A549 (cell line): ENCODE measurements at places on chromosomes 4 and X. TPM values are rescaled to one million over a fixed set of nuclear protein-coding genes. Genes with fewer than 3 reads are reported as not detected.

DNA sequence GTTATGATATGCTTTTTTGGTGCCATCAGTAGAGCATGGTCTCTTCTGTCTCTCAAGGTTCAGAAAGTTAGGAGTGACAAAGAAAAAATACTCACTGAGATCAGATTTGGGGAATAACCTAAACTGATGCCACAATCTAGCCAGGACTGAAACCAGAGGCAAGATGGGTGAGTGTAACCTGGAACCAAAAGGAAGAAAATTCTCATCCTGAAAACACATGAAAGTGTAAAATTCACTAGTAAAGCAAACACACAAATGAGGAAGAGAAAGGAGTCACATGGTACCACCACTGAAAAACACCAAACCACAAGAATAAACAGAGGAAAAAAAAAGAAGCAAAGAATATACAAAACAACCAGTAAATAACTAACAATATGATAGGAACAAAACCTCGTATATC is 96.4 kb downstream of the ANXA10 start:
- no peak for DNase-seq

DNA sequence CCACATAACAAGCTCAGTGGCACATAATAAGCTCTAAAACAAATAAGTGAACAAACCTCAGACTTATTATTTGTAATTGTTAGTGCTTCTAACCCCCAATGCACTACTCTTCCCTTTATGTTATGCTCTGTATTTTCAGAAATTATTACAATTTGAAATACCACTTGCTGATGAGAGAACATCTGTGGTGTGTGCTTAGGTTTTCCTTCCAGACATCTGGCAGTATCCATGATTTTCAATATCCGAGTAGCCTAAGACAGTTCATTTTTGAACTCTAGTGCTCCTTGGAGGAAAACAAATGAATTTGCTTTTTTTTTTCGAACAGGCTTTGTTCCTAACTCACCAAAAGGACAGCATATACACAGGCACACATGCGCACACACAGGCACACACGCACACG is 278.7 kb upstream of the CLNK start:
- no peak for DNase-seq

DNA sequence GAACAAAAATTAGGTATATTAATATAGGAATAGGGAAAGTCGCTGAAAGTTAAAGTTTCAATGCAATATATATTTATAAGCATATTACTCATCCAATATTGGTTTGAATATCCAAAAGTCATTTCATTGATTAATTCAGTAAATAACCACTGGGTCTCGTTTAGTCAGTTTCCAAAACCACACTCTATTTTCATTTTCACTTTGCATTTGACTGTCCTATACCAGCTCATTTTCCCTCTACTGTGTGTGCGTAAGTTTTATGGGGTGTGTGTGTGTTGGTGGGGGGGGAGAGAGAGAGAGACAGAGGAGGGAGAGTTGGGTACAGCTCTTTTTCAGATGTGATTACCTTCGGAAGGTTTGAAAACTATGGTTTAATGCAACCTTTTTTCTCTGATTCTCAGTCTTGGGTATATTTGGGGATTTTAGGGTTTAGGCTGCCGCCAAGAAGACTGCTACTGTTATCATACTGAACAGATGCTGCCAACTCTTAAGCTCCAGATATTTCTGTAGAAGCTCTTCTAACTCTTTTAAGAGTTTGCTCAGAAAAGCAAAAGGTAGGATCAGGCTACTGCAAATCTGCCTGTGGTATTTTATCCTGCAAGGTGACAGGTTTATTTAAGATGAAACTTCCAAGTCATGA is 1427.4 kb downstream of the PCDH7 start:
- DNase-seq = no peak

DNA sequence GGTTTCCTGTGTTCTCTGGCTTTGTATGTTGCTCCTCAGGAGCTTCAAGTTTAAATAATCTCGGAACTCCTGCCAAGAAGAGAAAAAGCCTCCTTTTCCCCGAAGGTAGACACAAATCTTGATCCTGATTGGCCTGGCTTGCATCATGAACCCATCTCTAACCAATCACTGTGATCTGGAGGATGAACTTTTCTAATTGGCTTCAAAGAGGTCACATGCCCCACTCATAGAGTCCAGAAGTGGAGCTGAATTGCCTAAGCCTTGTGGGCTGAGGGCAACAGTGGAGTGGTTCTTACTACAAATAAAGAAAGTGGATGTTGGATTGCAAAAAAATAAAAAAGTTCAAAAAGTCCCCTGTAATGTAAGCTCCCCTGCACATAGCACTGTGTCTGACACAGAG is 245.9 kb downstream of the MID1IP1 start:
- DNase-seq = no peak

DNA sequence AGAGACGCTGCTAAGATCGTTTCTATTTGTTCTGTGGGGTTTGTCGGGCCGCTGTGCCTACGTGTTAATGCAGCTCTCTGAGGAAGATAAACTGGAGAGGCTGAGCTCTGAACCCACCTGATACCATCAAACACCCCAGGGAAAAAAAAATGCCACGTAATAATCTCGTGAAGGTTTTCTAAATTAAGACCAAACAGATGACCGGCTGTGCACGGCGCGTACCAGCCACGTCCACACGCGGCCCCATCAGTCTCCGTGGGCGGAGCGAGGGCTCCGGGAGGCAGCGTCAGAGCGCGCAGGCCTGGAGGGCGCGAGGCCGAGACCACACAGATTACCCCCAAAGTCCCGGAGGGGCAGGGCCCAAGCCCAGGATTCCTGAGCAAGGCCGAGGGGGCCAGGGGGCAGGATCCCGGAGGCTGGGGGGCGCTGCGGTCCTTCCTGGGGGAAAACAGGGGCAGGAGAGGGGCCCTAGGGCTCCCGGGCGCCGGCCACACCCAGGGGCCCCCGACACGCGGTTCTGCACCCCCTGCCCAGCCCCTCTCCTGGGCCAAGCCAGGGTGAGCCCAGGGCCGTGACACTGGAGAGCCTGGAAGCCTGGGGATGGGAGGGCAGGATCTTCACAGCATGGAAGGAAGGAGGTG is 91.9 kb downstream of the FAM53A start:
- no peak for DNase-seq

- DNase-seq = no peak
Measured at GRCh38 chrX:39729981-39730661, 367.6 kb downstream of the BCOR start.

- no peak for DNase-seq
Measured at GRCh38 chr4:123438031-123438430, 41.4 kb downstream of the SPRY1 start.

DNA sequence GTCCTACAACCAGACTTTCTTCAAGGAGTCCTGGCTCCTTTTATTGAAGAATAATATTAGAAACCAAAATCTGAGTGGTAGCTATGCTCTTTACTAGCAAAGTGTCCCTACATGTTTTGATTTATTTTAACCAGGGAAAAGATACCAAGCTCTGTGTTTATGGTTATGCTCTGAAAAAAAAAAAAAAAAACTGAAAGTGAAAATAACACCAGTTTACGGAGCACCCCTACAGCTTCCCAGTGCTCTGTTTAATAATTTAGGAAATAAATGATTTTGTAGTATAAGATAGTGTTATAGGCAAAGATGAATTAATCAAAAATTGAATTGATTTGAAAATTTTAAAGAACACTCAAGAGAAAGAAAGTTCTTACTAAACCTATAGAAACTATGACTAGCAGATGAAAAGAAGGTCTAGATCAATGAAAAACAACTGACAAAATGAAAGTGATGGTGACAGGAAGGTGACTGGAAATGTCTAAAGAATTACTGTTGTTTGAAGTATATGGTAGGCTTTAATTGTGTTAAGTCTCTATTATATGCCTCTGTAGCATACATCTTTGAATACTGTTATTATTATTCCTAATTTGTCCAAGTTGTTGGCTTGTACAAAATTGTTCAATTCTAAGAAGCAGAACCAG is 1698.4 kb upstream of the PCDH10 start:
- no peak for DNase-seq

GRCh38 chrX:136725441-136726104 is 55.2 kb downstream of the ARHGEF6 start:
- DNase-seq = no peak

DNA sequence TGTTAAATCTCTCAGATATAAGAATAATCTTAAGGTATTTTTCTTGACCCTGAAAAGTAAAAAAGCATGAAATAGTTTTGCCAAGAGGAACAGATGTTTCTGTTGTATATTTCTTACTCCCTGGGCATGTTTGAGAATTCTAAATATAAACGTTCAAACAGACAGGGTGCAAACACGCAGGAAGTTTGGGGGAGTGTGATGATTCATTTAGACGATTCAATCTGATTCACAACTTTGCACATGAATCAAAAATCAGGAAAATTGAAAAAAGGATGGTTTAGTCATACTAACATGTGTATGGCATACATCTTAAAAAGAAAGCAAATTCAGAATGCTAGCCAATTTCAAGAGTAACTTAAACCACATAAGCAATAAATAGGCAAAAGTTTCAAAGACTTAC is 340.3 kb upstream of the GRID2 start:
- DNase-seq = no peak

Gene CXCL6
- 0.11 to 0.16 TPM in 2 of 3 replicates, not detected in the other for polyA plus RNA-seq

Gene ANK2
- polyA plus RNA-seq = 1.0 to 1.5 TPM (median 1.4 TPM) in 3 replicates

Gene ZNF157
- polyA plus RNA-seq = 0.05 to 0.08 TPM (median 0.05 TPM) in 3 replicates

Gene CSAG2
- polyA plus RNA-seq = not detected in 3 replicates

Gene POU4F2
- not detected in 3 replicates for polyA plus RNA-seq

Gene HPGD
- polyA plus RNA-seq = 101 to 127 TPM (median 110 TPM) in 3 replicates

Gene REELD1
- not detected in 3 replicates for polyA plus RNA-seq
